ENCODE measurements at places on chromosomes 16 and 17.
A peak's percentile ranks its signal among the peaks of the same experiment; 100 is the strongest.

- DNase-seq = no peak
These were observed 1.2 kb downstream of the ABCA5 start for GRCh38 chr17:69325518-69326376.

DNA sequence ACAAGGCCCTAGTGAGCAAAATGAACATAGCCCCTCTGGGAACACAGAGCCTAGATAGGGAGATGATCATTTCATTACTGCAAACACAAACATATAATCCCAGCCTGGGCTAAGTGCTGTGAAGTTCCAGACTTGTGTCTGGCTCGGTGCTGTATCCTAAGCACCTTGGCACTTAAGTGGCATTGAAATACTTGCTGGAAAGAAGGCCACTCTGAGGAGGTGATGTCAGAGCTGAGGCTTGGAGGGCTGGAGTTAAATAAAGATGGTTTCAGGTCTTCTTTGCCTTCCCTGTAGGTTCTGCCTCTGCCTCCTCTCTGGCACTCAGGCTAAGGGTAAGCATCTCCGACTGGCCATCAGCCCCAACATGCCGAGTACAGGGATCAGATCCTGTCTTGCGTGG lies 2.4 kb upstream of the CACNA1G start:
- no peak for DNase-seq

- no peak for DNase-seq
These were observed 16.4 kb downstream of the LPO start for GRCh38 chr17:58254803-58255202.

DNA sequence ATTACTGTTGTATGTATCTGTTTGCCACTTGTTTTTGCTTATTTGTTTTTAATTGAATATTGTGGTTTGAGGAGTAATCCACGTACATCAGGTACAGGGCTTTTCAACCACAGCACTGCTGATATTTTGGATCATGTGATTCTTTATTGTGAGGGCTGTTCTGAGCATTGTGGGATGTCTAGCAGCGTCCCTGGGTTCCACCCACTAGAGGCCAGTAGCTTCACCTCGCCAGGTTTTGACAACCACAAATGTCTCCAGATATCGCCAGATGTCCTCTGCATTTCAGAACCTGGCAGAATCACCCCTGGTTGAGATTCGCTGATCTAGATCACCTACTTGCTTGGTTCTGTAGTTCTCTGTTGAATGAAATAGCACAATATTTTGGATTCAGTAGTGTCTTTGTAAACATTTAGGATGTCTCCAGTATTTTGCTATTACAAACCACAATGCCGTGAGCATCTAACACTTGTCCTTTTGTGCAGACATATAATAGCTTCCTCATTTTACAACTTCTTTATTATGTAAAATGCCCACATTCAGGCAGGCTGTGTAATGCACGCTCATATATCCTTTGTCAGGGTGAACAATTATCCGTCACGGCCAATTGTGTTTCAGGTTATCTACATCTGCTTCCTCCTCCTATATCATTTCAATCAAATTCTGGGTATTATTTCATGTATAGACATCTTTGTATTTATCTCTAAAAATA lies 380.3 kb downstream of the SNX29 start:
- no peak for DNase-seq

DNA sequence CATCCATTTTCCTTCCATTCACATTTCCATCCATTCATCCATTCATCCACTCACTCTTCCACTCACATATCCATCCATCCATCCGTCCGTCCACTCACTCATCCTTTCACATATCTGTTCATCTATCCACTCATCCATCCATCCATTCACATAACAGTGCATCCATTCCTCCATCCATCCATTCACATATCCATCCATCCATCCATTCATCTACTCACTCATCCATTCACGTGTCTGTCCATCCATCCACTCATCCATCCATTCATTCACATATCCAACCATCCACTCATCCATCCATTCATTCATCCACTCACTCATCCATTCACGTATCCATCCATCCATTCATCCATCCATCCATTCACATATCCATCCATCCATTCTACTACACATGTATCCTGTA lies 42.6 kb downstream of the SCNN1G start:
- DNase-seq = no peak

- DNase-seq = no peak
These were observed 19.2 kb downstream of the FAM234A start for GRCh38 chr16:253833-254232.

- no peak for DNase-seq
These were observed 101.2 kb upstream of the CACNG5 start for GRCh38 chr17:66733759-66734158.

DNA sequence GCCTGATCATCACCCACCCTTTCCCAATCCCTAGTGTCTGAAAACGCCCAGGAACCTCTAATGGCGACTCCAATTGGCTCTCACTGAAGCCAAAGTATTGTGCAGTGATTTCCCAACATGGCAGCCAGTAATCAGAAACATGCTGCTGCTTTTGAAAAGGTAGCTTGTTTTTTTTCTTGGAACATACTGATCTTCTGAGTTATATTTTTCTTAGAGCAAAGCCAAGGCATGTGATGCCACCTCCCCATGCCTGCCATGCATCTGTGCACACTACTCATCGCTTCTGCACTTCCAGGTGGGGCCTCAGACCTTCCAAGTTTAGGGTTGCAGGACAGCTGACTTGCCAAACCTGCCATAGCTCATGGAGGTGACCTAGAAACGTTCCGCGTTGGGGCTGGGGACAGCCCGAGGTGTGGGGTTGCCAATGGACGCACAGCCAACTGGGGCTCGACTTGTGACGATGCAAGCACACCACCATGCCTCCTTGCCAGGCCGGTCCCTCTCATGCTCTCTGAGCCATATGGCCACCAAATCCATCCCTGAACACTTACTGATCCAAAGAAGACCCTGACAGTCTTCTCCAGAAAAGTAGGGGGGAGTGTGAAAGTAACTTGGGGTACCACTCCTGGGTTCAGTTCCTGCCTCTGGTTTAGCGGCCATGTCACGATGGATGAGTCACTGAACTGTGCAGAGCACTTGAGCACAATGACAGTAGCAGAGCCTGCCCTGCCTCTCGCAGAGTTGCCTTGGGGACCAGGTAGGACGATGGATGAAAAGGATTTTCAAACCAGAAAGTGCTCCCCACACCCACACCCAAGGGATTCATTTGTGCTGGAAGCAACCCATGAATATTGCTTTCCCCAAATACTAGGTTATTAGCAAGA lies 155.7 kb downstream of the CCDC182 start:
- no peak for DNase-seq

- no peak for DNase-seq
These were observed 211.2 kb downstream of the PARN start for GRCh38 chr16:14418795-14419225.

DNA sequence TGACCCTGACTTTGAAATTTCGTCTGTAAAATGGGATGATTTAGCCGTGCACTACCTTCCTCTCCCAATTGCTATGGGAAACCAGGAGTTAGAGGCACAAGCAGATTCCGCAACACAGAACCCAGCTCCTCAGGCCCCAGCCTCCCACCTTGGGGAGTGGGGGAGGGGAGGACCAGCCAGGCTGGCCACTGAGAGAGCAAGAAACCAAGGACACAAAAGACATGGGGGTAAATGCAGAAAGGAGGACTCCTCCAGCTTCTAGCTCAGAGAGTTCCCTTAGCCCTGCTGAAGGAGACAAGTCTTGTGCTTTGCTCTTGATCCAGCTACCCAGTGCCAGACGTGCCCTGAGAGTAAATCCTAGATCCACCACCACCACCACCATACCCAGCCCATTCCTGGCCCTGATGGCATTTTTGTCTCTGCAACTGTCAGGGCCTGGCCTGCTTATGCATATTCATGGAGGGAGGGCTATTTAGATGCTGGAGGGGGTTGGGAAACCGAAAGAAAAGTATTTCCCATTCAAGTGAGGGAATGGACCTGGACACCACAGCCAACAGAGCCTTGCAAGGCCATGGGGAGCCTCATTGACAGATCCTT lies 25.9 kb downstream of the PITPNM3 start:
- no peak for DNase-seq

GRCh38 chr17:17508646-17509591 lies 12.7 kb upstream of the RASD1 start:
- no peak for DNase-seq

DNA sequence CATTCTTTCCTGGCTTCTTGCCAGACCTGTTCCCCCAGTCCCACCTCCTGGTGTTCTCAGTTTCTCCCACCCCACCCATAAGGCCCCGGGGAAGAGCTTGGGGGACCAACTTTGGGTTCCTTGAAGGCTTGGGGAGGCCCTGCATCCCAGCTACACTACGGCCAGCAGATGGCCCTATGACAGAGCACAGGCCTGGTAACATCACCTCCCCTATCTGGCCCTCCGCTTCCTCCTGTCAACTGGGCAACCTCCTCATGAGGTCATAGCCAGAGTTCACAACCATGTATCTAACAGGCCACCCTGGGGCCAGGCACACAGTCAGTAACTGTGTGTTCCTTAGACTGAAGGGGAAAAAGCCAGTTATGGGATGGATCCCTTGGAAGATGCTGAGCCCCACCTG lies 31.4 kb downstream of the MYO15A start:
- DNase-seq = no peak

- no peak for DNase-seq
These were observed 31.3 kb downstream of the ZC3H18 start for GRCh38 chr16:88601313-88602036.

GRCh38 chr16:85138825-85139627 lies 26.8 kb upstream of the CIBAR2 start:
- DNase-seq = peak; percentile 38

DNA sequence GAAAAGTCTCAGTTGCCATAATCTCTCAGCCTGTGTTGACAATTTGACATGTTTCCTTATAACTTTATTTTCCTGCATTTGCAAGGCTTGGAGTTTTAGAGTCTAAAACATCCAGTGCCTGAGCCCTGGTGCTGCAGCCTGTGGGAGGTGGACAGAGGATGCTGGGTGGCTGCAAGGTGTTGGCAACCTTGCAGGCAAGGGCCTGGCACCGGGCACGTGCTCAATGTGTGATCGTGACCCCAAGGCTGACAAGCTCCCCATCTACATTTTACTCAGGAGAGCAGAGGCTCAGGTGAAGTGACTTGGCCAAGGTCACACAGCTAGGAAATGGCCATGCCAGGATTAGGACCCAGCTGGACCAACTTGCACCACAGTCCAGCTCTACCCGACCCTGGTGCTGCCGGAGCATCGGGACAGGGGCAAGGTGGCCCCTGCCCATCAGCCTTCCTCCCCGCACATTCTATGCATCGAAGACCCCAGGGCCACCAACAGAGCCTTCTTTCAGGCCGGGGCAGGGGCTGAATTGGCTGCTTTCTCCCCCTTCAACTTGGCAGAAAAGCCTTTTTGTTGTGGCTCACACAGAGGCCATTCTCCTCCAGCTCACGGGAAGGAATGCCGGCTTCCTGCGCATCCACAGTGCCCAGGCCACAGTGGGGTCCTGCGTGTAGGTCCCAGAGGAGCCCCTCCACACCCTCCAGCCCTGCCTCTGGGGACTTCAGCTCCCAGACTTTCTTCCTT lies 23.1 kb downstream of the MMP15 start:
- DNase-seq = no peak

DNA sequence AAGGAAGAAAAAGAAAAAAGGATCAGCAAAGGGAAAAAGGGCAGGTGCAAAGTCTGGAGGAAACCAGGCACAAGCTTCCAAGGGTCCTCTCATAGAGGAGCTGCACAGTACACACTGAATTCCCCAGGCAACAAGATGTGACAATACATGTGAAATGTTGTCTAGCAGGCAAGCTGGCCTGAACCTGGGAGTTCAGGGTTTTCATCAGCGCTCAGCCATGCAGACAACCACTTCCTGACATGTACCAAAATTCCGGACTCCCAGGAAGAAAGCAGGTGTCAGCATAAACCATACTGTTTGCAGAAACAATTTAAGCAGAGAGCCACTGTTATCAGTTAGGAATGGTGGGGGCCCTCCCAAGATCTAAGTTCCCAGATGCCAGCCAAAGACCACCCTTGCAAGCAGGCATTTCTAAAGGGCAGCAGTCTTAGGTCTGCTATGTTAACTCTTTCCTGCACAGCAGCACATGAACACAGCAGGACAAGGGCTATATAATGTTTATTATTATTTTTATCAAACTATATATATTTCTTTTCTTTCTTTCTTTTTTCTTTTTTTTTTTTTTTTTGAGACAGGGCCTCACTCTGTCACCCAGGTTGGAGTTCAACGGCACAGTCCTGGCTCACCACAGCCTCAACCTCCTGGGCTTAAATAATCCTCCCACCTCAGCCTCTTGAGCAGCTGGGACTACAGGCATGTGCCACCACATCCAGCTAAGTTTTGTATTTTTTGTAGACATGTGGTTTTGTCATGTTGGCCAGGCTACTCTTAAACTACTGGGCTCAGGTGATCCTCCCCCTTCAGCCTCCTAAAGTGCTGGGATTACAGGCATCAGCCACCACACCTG lies 10.1 kb downstream of the TK2 start:
- no peak for DNase-seq

DNA sequence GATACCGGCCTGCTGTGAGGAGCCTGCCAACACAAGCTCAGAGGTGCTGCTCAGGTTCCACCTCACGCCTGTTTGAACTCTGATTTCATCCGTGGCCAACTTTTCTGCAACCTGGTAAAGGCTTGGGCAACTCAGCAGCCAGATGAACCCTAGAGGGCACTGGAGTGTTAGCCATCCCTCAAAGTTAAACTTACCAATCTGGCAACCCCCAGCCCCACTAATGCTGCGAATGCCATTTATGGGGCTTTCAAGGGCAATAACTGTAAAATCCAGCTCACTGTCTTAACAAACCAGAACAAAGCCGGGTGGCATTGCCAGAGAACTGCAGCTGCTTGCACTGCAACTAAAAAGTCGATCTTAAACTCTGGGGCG lies 105.5 kb downstream of the AXIN2 start:
- no peak for DNase-seq

DNA sequence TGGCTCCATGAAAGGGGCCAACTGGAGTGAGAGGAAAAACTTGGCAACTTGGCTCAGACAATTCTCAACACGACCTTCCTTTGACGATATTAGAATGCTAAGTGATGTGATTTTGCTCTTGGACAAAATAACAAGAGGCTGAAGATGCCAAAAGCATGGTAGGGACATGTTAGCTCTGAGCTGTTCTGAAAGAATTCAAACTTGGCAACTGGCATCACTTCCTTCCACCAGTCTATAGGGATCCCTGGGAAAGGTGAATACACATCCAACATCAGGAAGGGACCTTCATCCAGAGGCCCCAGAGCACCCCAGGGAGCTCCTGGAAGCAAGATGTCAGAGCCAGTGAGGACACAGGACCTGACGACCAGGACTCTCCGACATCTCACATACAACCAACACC lies 4.3 kb downstream of the KRT37 start:
- DNase-seq = no peak

GRCh38 chr16:89491238-89491869 lies 993 bp upstream of the ANKRD11 start:
- no peak for DNase-seq

GRCh38 chr17:30112794-30113193 lies 3.8 kb upstream of the NSRP1 start:
- no peak for DNase-seq

- DNase-seq = no peak
These were observed 11.8 kb downstream of the PIK3R6 start for GRCh38 chr17:8855477-8856204.

DNA sequence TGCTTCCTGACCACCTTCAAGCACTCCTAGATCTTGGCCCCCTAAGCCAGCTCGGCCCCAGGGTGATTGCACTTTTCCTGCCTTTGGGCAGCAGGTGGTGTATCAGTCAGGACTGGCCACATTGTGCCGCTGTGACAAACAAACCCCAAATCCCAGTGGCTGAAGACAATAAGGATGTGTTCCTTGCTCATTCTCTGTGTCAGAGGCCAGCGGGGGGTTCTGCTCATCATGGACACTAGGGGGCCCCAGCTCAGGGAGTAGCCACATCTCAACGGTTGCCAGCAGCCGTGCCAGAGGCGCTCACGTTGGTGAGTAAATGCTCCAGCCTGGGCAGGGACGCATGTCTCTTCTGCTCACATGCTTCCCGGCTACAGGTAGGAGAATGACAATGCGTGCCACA lies 60.4 kb downstream of the ZDHHC7 start:
- no peak for DNase-seq
